LNCaP clone FGC (cell line): ENCODE measurements at places on chromosomes 13 and 19.
A peak's percentile ranks its signal among the peaks of the same experiment; 100 is the strongest.

DNA sequence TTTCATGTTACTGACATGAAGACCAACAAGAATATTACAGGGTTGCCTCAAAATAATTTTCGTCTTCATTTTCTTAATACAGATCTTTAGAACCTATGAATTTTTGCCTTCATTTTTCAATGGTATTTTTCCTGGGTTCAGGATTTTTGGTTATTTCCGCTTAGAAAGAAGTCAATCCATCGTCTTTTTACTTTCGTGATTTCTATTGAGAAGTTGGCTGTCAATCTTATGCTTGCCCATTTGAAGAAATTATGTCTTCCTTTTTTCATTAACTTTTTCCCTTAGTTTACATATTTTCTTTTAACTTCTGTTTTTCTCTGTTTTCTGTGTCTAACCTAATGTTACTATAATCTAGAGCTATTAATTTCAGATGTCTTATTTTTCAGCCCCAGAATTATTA, 868.9 kb upstream of the SLC10A2 start:
- DNase-seq, result no peak

DNA sequence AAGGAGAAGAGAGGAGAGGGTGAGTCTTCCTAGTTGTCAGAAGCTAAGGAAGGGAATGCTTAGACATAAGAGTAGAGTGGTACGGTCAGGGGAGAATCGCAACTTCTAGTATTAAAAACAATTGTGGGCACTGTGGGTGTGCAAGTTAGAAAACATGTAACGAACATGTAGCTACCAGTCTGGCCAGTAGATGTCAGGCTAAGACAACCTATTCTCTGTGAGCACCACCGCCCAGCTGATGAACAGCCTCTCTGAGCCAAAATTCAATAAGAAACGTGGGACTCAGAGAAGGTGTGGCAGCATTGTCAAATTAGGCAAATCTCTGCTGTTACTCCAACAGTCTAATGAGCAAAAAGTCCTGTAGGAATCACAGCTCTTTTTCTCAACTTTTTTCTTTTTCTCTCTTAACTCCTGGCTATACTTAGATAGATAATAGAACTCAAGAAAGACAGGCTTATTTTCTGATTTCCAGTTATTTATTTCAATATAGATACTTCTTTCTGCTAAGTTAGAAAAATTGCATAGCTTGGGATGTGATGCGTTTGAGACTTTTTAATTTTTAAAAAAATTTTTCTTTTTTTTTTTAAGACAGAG, 186.2 kb downstream of the USP12 start:
- peak; percentile 58 for DNase-seq

DNA sequence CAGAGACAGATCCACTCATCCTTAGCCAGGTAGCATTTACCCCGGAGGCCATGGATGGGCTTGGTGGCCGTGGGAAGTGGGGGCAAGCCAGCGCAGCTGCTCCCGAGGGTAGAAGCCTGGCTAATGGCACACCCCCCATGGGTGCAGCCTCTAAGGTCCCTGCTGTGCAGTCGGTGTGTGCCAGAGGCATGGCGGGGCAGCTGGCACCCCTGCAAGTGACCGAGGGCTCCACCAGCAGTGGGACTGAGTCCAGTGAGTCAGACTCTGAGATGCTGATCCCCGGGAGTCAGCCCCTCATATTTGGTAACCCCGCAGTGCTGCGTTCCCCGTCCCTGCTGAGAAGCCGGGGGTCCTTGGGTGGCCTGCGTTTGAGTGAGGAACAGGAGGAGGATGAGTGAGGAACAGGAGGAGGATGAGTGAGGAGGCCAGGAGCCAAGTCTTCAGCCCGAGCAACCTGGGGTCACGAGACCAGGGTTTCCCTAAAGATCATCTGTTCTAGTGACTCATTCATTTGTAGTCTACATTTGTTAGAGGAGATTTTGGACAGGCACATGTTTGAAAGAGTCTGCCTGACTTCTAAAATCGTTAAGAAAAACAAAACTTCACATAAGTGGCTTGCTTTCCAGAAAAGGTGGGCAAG, 180.7 kb downstream of the STK24 start:
- no peak for DNase-seq

GRCh38 chr13:74073274-74073673, 60.9 kb downstream of the KLF12 start:
- DNase-seq, result no peak

- DNase-seq, result no peak
Observed at GRCh38 chr19:50983625-50984292, at the start of gene KLK7. TSS of gene KLK7 (minus strand) at chr19:50983917. CDS start at chr19:50982399, 1,518 bp downstream.

- no peak for DNase-seq
Observed at GRCh38 chr19:8635422-8635821, 5.0 kb downstream of the NFILZ start.

- no peak for DNase-seq
Observed at GRCh38 chr13:46404733-46405100, 17.7 kb upstream of the RUBCNL start.

DNA sequence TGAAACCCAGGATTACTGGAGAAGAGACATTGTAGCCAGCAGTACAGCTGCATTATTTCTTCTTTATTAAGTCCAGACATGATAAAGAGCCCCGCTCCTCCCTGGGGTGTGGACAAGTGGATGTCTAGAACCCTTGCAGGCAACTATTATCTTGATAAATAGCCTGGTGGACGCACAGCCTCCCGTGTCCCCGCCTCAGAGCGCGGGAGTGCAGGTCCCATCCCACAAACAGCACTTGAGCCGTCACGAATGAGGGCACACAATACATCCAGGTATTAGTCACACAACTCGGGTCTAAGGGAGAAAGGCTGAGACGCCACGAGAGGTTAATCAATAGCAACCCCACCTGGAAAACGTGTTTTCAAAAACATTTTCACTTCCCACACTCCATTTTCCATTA, 213.2 kb upstream of the SOX1 start:
- no peak for DNase-seq

DNA sequence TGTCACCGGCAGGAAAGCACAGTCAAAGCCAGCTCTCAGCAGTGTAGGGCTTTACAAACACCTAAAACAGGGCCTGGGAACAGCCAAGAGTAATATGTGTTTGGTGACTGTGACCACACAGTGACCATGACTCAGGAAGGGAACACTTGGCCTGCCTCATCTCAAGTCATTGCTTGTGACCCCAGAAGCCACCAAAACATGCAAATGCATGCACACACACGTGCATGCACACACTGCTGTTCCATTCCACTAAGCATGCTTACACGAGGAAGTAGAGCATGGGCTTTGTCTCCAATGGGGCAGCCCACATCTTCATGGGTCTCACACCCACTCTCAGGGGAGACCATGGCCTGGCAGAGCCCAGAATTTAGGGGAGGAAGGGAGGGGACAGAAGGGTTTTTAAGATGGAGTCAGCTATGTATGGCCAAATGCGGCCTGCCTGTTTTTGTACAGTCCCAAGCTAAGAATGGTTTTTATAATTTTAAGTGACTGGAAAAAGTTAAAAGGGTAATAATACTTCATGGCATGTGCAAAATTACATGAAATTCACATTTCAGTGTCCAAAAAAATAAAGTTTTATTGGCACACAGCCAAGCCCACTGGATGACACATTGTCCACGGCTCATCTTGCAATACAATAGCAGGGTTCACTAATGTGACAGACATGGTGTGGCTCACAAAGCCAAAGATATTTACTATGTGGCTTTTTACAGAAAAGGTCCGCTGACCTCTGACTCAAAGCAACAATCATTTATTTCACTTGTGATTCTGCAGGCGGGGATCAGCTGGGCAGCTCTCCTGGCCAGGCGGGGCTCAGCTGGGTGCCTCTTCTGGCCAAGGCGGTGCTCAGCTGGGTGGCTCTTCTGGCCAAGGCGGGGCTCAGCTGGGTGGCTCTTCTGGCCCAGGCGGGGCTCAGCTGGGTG, 17.3 kb downstream of the ZFR2 start:
- no peak for DNase-seq

- DNase-seq, result no peak
Observed at GRCh38 chr13:35927567-35928021, 203.6 kb downstream of the DCLK1 start.

DNA sequence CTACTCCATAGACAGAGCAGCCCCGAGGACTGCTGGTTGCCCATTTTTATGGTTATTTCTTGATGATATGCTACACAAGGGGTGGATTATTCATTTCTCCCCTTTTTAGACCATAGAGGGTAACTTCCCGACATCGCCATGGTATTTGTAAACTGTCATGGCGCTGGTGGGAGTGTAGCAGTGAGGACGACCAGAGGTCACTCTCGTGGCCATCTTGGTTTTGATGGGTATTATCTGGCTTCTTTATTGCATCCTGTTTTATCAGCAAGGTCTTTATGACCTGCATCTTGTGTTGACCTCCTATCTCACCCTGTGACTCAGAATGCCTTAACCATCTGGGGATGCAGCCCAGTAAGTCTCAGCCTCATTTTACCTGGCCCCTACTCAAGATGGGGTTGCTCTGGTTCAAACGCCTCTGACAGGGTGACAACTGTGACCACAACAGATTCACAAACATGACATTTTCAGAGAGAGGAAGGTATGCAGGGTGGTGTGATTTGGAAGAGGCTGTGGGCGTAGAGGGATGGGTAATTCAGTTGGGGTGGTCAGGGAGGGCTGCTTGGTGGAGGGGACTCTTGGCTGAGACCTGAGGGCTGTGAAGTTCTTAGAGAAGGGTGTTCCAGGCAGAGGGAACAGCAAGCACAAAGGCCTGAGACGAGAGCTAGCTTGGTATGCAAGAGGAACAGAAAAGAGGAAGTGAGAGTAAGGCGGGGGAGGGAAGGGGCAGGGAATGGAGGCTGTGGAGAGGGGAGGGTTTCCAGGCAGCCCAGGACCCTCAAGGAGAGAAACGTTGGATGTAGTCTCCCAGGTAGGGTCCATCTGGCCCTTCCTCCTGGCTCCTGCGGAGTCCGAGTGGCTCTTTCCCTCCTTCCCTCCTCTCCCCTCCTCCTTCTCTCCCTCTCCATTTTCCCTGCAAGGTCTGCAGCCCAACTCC, 23.5 kb downstream of the FAM187B start:
- no peak for DNase-seq
